Inflammatory macrophage treated with lipopolysaccharide for 4 hours (primary cell): ENCODE measurements at places on chromosomes 3 and 15.

GRCh38 chr3:43353923-43354670 lies 67.8 kb downstream of the SNRK start:
- DNase-seq: no peak

- no peak for DNase-seq
These were observed 169.3 kb upstream of the STAC start for GRCh38 chr3:36210840-36211651.

- no peak for DNase-seq
These were observed 54.3 kb downstream of the LMCD1 start for GRCh38 chr3:8555725-8556472.

GRCh38 chr3:172247525-172248274 lies 200.6 kb downstream of the GHSR start:
- DNase-seq: no peak

- no peak for DNase-seq
These were observed 247.5 kb upstream of the GOLIM4 start for GRCh38 chr3:168342946-168343850.

DNA sequence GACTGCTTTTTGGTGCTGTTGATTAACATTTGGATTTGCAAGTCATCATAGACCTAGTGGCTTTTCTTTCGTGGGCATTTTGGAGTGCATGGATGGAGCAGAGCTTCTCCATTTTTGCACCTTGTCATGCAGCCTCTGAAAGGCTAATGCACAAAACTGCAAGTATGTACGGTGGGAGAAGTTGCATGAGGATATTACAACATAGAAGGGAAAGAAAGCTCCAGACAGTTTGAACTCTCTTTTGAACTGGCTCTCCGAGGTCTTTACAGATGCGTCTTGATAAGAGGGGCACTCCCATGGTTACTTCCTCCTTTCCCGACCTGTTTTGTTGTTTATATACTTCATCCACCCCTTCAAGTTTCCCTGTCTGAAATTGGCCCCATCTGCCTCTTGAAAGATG lies 147.1 kb upstream of the GBE1 start:
- DNase-seq: no peak

DNA sequence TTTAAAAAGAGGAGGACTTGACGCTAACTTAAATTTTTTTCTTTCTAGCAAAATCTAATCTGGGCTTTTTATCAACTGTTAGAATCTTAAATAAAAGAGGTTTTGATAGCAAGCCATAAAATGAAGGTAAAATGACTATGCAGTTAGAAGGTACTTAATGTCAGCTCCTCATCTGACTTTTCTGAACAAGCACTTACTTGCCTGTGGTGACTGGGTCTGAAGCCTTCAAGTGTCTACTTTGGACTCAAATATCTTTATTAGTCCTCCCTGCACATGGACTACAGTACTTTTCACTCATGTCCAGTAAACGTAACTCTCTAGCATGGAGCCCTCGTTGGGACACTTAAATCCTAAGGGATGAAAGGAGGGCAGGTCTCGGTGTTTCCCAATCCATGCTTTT lies 135.9 kb downstream of the P2RY1 start:
- DNase-seq: no peak

DNA sequence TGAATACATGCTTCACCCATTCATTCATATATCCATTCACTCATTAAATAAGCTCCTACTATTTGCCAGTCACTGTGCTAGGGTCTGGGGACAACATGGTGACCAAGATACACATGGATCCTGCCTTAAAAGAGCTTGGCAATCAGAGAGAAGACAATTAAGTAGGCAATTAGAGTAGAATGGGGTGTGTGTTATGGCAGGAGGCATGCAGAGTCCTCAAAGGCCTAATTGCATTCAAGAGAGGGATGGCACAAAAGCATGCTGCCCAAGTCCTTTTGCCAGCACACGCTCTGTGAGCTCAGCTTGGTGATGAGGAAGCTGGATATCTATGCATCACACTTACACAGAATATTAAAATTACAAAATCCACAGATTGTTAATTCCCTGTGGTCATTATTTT lies 2.8 kb upstream of the PRICKLE2 start:
- no peak for DNase-seq

GRCh38 chr15:59406446-59406845 lies 31.5 kb upstream of the FAM81A start:
- DNase-seq: peak; percentile 85

- peak; percentile 40 for DNase-seq
These were observed 10.2 kb upstream of the MAPK6 start for GRCh38 chr15:52008698-52009434.

DNA sequence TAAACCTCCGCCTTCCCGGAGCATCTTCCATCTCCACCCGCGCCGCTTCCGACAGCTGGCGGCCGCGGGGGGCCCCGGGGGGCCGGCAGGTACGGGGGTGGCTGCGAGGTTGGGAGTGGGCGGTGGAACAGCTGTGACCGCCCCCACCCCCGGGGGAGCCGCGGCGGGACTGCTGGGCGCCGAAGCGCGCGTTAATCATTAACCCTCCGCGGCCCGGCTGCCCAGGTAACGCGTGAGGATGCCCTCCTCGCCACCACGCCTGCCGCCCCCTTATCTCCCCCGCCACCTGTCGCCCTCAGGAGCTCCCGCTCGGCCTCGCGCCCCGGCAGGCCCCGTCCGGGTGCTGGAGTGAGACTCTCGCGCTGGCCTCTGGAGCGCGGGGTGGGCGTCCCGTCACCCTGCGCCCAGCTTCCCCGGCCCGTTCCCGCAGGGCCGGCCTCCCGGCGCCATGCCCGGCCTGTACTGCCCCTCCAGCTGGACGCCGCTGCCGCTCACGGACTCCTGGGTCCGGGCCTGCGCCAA lies 757 bp downstream of the VWA5B2 start:
- DNase-seq: no peak

DNA sequence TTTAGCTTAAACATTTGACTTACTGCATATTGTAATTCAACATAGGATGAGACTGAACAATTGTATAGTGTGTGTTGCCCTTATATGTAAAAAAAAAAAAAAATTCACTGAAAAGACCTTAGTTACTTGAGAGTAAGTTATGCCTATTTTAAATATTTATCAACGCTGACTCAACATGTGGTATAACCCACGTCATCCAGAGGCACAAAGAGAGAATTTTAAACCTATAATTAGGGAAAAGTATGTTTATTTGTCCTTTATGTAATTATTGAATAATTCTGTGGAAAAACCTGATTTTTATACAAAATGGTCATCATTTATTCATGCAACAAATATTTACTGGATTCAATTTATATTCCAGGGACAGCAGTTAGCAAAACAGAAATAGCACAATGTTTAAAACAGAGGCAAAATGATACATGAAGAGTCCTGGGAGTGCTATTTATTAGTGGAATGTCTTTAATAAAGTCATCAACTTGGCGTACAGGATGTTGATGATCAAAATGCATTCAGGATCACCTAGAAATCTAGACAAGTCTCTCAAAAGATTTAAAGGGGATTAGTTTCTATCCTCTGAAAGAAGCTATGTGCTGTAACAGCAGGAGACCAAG lies 223.7 kb downstream of the PCCB start:
- no peak for DNase-seq

DNA sequence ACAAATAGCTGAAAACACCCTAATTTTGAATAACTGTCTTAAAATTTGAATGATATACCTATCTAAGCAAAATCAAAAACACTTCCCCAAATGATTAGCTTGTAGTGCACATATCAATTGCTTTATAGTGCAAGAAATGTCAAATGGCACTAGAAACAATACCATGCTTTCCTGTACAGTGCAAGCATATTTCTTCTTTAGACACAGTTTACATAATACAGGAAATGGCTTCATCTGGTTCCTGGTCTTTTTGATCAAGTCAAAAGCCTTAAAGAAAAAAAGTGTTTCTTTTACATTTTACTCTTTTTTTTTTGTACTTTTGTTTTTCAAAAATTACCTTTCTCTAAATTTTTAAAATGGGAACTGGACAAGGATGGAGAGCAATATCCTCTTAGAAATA lies 352.1 kb downstream of the MECOM start:
- DNase-seq: peak; percentile 23

GRCh38 chr3:44184319-44184953 lies 57.2 kb upstream of the TOPAZ1 start:
- DNase-seq: no peak

GRCh38 chr3:79661896-79662295 lies 105.9 kb downstream of the ROBO1 start:
- DNase-seq: no peak

GRCh38 chr3:61648481-61648880 lies 87.1 kb downstream of the PTPRG start:
- no peak for DNase-seq

- DNase-seq: no peak
These were observed 98.4 kb upstream of the RAD18 start for GRCh38 chr3:9061634-9062033.

- DNase-seq: no peak
These were observed 879 bp upstream of the EIF5A2 start for GRCh38 chr3:170909129-170909903.

- DNase-seq: no peak
These were observed 66.6 kb upstream of the TBC1D5 start for GRCh38 chr3:17808994-17809393.

DNA sequence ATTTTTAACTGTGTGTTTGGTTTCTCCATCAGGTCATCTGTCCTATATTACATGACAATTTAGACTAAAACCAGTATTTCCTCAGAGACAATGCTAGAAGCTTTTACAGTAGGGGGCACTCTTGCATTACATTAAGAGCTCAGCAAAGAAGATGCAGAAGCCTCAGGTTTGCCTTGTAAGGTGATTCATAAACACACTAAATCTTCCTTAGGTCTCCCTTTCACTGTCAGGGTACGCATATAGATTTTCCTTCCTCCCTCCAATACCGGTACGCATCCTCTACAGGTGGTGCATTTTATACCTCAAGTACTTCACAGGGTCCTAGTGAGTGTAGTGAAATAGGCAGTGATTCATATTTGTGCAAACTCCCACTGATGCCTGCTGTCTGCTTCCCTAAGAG lies 46.5 kb downstream of the CD86 start:
- DNase-seq: peak; percentile 84

DNA sequence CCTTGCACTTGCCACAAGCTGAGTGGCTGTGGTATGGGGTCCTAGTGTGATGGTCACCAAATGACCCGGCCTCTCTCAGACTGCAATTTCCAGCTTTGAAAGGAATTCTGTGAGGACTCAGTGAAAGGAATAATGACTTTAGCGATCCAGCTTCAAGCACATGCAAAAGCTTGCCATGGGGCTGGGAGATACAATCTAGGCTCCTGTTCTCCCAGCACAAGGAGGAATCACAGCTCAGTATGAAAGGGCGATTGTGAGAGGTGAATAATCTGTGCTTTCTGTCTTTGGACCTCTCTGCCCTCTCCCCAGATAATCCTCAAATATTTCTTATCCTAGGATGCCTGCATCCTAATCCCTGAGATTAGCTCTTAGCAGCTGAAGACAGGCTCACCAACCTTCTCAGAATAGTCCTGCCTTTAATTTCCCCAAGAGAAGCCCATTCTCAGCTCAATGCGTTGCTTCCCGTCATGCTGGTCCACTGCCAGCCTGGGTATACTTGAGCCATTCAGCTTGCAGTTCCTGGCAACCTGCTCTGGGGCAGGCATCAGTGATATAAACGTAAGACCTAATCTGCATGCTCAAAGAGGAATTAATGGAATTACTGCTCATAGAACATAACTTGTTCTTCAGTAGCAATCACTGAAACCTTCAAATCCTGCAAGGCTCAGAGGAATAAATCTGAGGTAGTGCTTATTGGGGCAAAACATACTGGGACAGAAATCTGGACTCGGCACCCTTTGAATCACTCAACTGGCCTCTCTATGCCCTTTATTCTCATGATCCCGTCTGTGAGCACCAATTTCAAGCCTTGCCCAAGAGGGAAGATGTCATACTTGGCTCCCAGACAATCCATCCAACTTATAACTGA lies 15.1 kb downstream of the TLNRD1 start:
- DNase-seq: no peak

DNA sequence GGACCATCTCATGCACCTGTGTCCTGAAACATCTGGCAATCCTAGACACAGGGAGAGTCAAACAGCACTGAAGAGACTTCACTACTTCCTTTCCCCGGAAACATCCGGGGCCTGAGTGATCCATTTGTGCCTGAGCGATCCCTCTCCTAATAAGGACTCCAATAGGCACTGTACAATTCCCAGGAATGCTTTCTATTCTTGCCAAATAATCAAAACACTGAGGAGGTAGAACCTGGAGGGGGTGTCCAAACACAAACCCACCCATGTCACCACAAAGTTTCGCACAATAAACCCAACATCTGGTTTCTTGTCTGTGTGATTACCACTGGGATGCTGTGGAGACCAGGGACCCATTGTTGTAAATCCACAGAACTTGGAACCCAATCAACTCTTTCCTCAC lies 205.0 kb downstream of the OPA1 start:
- DNase-seq: no peak

- no peak for DNase-seq
These were observed 8.6 kb upstream of the FBN1 start for GRCh38 chr15:48653913-48654670.
